WTC11 (cell line): ENCODE measurements at places on chromosomes 12 and 14. TPM values are rescaled to one million over a fixed set of nuclear protein-coding genes. Genes with fewer than 3 reads are reported as not detected.

Gene PRH2
- total RNA-seq, result 0.52 TPM in 1 of 3 replicates, not detected in the others

Gene PPP4R4
- 8.1 to 9.6 TPM (median 8.2 TPM) in 3 replicates for total RNA-seq

Gene PSMC6
- 74.7 to 96.4 TPM (median 89.1 TPM) in 3 replicates for total RNA-seq

Gene MYRFL
- 1.2 to 2.1 TPM (median 1.3 TPM) in 3 replicates for total RNA-seq

GRCh38 chr14:103204852-103205540 lies 81.7 kb downstream of the TNFAIP2 start:
- peaks cover 7% of the 10 kb centered on the region; the same call in 1 of the 2 replicates for H3K4me1 ChIP-seq
- no peak overlapping the region for H3K4me3 ChIP-seq
- no peak overlapping the region for H3K27ac ChIP-seq
- peaks cover 31% of the 10 kb centered on the region for H3K36me3 ChIP-seq
- no peak for DNase-seq
- H3K27me3 ChIP-seq, result peaks cover 65% of the 10 kb centered on the region

- no peaks in the 10 kb centered on the region; the same call in 1 of the 2 replicates for H3K27me3 ChIP-seq
- peak overlapping the region; percentile 95 for H3K4me3 ChIP-seq
- peaks cover 29% of the 10 kb centered on the region for H3K36me3 ChIP-seq
- no peak overlapping the region for H3K27ac ChIP-seq
- no peak for DNase-seq
- H3K4me1 ChIP-seq, result peaks cover 31% of the 10 kb centered on the region
These were observed 413 bp upstream of the TUBA1C start for GRCh38 chr12:49264466-49264872.

GRCh38 chr12:58654021-58654420 lies 266.3 kb downstream of the LRIG3 start:
- no peaks in the 10 kb centered on the region for H3K4me1 ChIP-seq
- no peaks in the 10 kb centered on the region for H3K27me3 ChIP-seq
- H3K4me3 ChIP-seq, result no peak overlapping the region
- no peak overlapping the region for H3K27ac ChIP-seq
- no peak for DNase-seq
- H3K36me3 ChIP-seq, result peaks cover 17% of the 10 kb centered on the region

GRCh38 chr12:4665236-4665635 lies 16.3 kb downstream of the NDUFA9 start:
- H3K27me3 ChIP-seq, result no peaks in the 10 kb centered on the region
- H3K4me3 ChIP-seq, result no peak overlapping the region
- no peak overlapping the region for H3K27ac ChIP-seq

GRCh38 chr14:67666750-67667449 lies 7.5 kb downstream of the VTI1B start:
- DNase-seq, result no peak
- peak overlapping the region; percentile 85 for H3K27ac ChIP-seq
- H3K4me1 ChIP-seq, result peaks cover 13% of the 10 kb centered on the region
- H3K27me3 ChIP-seq, result no peaks in the 10 kb centered on the region
- H3K36me3 ChIP-seq, result peaks cover 5% of the 10 kb centered on the region
- H3K4me3 ChIP-seq, result no peak overlapping the region

DNA sequence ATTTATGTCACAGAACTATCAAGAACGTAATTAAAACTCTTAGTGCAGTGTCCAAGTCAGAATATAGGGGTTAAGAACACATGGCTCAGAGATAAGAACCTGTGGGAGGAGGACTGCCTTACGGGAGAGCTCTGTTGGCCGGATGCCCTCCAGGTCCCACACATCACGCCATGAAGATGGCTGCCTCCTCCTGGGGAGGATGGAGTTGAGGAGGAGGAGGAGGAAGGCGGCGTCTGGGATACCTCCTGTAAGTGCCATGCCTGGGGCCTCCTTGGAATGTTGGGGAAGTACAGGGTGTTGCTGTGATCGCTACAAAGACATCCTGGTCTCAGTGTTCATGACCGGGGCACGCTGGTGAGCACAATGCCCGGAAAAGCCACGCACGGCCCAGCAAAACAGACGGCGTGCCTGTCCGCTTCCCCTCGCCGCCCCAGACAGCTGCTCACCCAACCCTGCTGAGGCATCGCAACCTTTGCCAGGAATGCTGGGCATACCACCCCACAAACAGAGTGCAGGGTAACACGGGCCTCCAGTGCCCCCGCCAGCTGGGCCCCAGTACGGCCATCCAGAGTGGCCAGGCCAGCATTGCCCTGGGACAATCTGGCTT lies 28.7 kb upstream of the CD9 start:
- no peak overlapping the region for H3K27ac ChIP-seq
- DNase-seq, result no peak
- no peaks in the 10 kb centered on the region for H3K36me3 ChIP-seq
- no peaks in the 10 kb centered on the region for H3K27me3 ChIP-seq

GRCh38 chr12:126789963-126790362 lies 1477.0 kb upstream of the TMEM132C start:
- peaks cover 70% of the 10 kb centered on the region for H3K36me3 ChIP-seq
- H3K4me3 ChIP-seq, result no peak overlapping the region
- no peak for DNase-seq
- H3K27ac ChIP-seq, result no peak overlapping the region
- H3K4me1 ChIP-seq, result no peaks in the 10 kb centered on the region
- peaks cover 16% of the 10 kb centered on the region for H3K27me3 ChIP-seq

GRCh38 chr14:72722201-72722785 lies 171.6 kb downstream of the DPF3 start:
- no peaks in the 10 kb centered on the region for H3K4me1 ChIP-seq
- H3K27me3 ChIP-seq, result no peaks in the 10 kb centered on the region
- no peak for DNase-seq
- no peak overlapping the region for H3K4me3 ChIP-seq
- H3K27ac ChIP-seq, result no peak overlapping the region

- H3K27ac ChIP-seq, result no peak overlapping the region
- H3K27me3 ChIP-seq, result no peaks in the 10 kb centered on the region
- H3K4me3 ChIP-seq, result no peak overlapping the region
- DNase-seq, result no peak
- H3K4me1 ChIP-seq, result no peaks in the 10 kb centered on the region
- H3K36me3 ChIP-seq, result no peaks in the 10 kb centered on the region
These were observed 62.3 kb downstream of the OTOGL start for GRCh38 chr12:80161612-80162011.

- H3K27ac ChIP-seq, result no peak overlapping the region
- no peak overlapping the region for H3K4me3 ChIP-seq
- no peak for DNase-seq
- no peaks in the 10 kb centered on the region for H3K27me3 ChIP-seq
These were observed 388.1 kb downstream of the ZFP36L1 start for GRCh38 chr14:68404652-68405183.

DNA sequence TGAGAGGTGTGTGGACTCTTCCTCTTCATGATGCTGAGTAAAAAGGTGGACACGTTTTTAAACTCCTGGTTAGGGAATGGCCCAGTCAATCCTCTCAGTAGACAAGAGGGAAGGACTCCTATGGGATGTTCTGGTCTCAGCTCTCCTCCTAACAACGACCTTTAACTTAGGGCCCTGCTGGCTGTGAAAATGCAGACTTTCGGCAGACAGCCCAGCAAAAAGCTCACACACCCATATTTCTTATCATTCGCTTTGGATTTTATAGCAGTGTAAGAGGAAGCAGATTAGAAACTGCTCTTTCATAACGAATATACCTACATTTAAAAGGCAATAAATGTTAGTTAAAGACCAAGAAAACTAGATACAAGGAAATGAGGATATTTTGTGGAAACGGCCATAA lies 18.0 kb upstream of the YARS2 start:
- no peaks in the 10 kb centered on the region for H3K27me3 ChIP-seq
- no peak overlapping the region for H3K27ac ChIP-seq
- no peak overlapping the region for H3K4me3 ChIP-seq
- H3K36me3 ChIP-seq, result no peaks in the 10 kb centered on the region

DNA sequence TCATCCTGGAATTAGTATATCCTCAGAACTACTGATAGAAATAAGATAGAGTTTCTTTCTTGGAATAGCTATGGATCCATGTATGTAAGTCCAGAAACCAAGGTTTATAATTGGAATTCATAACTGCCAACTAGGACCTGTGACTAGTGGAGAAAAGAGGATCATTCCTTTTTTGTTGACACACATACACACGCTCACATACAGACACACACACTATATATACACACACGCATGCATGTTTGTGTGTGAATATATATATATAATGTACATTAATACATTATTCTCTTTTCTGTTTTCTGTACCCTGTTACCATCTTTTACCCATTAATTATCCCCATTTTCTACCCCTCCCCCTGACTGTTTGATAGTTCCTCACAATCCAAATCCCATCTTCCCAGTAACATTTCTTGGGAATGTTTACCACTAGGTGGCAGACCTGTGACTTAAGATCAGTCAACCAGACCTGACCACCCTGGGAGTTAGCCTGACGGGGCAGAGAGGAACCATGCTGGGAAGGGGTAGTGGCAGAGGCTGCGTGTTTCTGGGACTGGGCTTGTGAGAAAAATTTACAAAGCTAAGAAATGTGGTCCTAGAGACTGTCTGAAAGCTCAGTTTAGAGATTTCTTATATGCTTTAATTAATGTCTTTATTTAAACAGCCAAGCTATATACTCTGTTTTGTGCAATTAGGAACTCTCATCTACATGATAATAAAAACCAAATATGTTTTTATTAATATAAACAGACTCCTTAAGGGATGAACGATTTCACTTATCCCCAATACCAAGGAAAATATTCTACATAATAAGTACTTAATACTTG lies 308.0 kb downstream of the PPFIA2 start:
- H3K4me3 ChIP-seq, result no peak overlapping the region
- DNase-seq, result peak; percentile 70
- no peaks in the 10 kb centered on the region for H3K36me3 ChIP-seq
- no peaks in the 10 kb centered on the region for H3K27me3 ChIP-seq
- H3K27ac ChIP-seq, result no peak overlapping the region

DNA sequence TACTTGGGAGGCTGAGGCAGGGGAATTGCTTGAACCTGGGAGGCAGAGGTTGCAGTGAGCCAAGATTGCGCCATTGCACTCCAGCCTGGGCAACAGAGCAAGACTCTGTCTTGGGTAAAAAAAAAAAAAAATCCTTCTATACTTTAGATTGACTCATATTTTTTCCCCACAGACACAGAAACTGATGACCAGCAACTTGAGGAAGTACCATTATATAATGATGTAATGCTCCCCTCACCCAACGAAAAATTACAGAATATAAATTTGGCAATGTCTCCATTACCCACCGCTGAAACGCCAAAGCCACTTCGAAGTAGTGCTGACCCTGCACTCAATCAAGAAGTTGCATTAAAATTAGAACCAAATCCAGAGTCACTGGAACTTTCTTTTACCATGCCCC lies 24.3 kb upstream of the SNAPC1 start:
- H3K4me3 ChIP-seq, result no peak overlapping the region
- no peaks in the 10 kb centered on the region for H3K4me1 ChIP-seq
- peak overlapping the region; percentile 57; the same call in 1 of the 2 replicates for H3K27ac ChIP-seq
- H3K27me3 ChIP-seq, result no peaks in the 10 kb centered on the region
- no peak for DNase-seq

GRCh38 chr12:70443062-70443673 lies 77.1 kb downstream of the KCNMB4 start:
- no peak overlapping the region for H3K4me3 ChIP-seq
- DNase-seq, result no peak
- peaks cover 3% of the 10 kb centered on the region; the same call in 1 of the 2 replicates for H3K4me1 ChIP-seq
- H3K36me3 ChIP-seq, result peaks cover 3% of the 10 kb centered on the region; the same call in 1 of the 2 replicates

DNA sequence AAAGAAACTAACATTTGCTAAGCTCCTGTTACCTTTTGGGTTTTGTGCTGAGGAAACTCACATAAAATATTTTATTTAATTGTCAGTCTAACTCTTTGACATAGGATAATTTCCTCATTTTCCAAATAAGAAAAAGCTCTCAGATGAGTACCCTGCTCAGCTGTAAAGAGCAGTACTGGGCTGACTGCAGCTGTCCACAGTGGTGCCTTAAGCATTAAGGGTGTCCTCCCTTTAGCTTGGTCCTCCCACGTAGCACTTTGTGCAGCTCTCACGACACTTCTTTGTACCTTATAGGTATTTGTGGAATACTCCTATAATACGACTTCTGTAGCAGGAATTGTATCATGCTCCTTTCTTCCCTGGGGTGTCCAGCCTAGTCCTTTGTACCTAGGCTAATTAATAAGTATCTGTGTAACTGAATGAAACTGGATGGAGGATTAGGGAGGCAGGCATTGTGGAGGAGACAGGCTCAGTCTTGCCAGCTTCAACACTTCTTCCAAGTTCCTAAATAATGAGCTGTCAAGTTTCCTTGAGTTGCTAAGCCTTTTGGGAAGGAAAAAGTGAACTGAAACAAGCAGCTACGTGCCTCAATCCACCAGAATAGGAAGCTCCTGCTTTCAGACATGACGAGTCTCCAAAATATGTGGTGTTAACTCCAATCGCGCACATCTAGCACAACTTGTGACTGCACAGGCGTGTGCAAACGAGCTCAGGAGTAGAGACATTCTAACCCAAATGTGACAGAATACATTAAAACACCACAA lies 123.0 kb downstream of the SLC38A4 start:
- no peak for DNase-seq
- H3K4me3 ChIP-seq, result no peak overlapping the region
- no peak overlapping the region for H3K27ac ChIP-seq
- 0 out of 2 replicates have a peak, but pooled peaks cover 4% of the 10 kb centered on the region for H3K36me3 ChIP-seq

- H3K4me1 ChIP-seq, result no peaks in the 10 kb centered on the region
- no peak overlapping the region for H3K4me3 ChIP-seq
- H3K36me3 ChIP-seq, result peaks cover 10% of the 10 kb centered on the region
- H3K27me3 ChIP-seq, result no peaks in the 10 kb centered on the region
- H3K27ac ChIP-seq, result no peak overlapping the region
These were observed 26.8 kb downstream of the AMN1 start for GRCh38 chr12:31702047-31702446.

DNA sequence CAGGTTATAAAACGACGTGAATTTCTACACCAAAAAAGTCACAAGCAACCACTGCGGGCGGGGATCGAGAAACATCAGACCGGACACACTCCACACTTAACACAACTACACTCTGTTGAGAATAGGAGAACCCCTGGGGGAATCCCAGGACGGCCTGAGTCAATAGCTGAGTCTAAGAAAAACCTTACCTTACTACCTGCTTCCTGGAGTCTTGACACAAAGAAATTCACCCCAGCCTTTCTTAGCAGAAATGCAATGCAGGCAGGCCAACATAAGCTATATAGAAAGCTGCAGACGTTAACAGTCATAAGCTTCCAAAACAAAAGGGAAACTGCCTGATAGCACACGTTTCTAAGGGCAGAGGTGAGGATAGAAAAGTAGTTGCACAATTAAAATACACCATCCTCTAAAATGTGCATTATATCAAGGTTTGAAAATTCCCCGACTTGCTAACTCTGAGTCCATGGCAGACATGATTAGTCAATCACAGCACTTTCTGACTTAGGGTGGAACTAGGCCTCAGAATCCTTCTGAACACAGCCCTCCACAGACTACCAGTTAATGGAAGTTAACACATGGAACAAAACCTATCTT lies 68.0 kb downstream of the CCDC88C start:
- no peaks in the 10 kb centered on the region for H3K27me3 ChIP-seq
- no peaks in the 10 kb centered on the region for H3K36me3 ChIP-seq
- no peak for DNase-seq
- H3K4me3 ChIP-seq, result no peak overlapping the region
- peak overlapping the region; percentile 88 for H3K27ac ChIP-seq
- peaks cover 59% of the 10 kb centered on the region for H3K4me1 ChIP-seq

GRCh38 chr12:15227004-15227679 lies 5.9 kb upstream of the RERG start:
- H3K4me3 ChIP-seq, result no peak overlapping the region
- H3K36me3 ChIP-seq, result no peaks in the 10 kb centered on the region
- H3K27ac ChIP-seq, result no peak overlapping the region
- peak; percentile 47 for DNase-seq
- H3K27me3 ChIP-seq, result peaks cover 15% of the 10 kb centered on the region

- no peak for DNase-seq
- H3K27ac ChIP-seq, result no peak overlapping the region
- H3K4me3 ChIP-seq, result peak overlapping the region; percentile 99
- no peaks in the 10 kb centered on the region; the same call in 1 of the 2 replicates for H3K27me3 ChIP-seq
- H3K4me1 ChIP-seq, result peaks cover 12% of the 10 kb centered on the region
These were observed 1.3 kb upstream of the TWF1 start for GRCh38 chr12:43807386-43807785.
